ENCODE measurements at places on chromosomes 3 and 15. TPM values are rescaled to one million over a fixed set of nuclear protein-coding genes. Genes with fewer than 3 reads are reported as not detected.

Gene ZNF717
- total RNA-seq, result 13.1 TPM

Gene CCR5
- total RNA-seq, result 0.14 TPM

Gene CAMP
- not detected for total RNA-seq

Gene EFCC1
- 0.19 TPM for total RNA-seq

Gene MKRN3
- 1.4 TPM for total RNA-seq

Gene RASL12
- total RNA-seq, result not detected

Measured in activated CD4-positive, alpha-beta T cell treated with anti-CD3 and anti-CD28 coated beads for 36 hours (primary cell).